ENCODE measurements at places on chromosomes 7 and 10.

GRCh38 chr10:92421550-92421949, 130.6 kb downstream of the MARCHF5 start:
- DNase-seq = no peak

DNA sequence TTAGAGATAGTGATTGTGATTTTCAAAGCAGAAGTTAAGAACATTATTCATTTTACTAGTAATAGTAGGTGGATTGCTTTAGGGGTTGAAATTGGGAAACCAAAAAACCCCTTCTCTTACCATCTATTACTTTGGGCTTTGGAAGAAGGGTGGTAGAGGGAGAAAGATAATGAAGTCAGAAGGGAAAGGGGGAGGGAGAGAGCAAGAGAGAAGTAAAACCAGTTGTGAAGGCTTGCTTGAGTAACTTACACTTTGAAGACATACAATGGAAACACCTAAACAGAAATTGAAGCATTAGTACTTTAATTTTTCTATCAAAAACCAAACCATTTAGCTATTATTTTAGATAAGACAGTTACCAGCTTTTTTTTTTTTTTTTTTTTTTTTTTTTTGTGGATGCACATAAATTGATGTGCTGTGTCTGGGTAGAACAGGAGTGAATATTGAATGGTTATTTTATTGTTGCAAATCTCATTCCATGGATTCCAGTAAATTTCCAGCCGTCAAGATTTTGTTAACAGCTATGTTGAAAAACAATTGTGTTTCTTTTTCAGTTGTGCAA, 5.5 kb downstream of the PRKAR2B start:
- DNase-seq = no peak

GRCh38 chr7:79332091-79332490, 121.4 kb downstream of the MAGI2 start:
- no peak for DNase-seq

DNA sequence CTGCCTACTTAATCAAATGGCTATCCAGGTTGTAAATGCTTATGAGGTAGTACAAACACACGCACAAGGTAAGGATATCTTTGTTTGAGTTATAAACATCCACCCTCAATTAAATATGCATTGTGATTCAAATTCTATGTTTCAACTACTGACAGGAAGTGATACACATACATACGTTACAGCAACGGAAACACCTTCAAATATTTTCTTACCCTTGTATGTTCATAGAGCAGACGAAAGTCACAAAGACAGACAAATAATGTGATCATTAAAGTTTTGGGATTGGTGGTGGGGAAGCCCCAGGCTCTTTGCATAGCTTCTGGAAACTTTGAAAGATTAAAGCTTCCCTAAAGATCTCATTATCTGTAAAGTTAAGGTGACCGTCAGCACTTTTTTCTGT, 521.0 kb downstream of the PARD3 start:
- DNase-seq = no peak

DNA sequence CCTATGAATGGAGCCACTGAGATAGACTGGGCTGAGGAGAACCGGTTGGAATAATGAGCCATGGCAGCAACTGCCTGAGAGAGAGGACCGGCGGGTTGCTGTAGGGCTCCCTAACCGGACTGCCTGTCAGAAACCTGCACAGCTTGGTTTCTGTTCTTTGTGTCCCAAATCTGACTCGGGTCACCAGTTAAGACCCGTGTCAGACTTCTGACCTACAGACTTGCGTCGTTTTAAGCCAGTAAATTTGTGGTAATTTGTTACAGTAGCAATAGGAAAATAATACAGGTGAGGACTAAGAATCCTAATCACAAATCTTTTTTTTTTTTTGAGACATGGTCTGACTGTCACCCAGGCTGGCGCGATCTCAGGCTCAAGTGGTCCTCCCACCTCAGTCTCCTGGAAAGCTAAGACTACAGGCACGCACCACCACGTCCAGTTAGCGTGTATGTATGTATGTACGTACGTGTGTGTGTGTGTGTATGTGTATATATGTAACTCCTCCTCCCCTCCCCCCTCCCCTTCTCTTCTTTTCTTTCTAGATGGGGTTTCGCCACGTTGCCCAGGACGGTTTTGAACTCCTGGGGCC, 672 bp upstream of the DDX56 start:
- DNase-seq = no peak

DNA sequence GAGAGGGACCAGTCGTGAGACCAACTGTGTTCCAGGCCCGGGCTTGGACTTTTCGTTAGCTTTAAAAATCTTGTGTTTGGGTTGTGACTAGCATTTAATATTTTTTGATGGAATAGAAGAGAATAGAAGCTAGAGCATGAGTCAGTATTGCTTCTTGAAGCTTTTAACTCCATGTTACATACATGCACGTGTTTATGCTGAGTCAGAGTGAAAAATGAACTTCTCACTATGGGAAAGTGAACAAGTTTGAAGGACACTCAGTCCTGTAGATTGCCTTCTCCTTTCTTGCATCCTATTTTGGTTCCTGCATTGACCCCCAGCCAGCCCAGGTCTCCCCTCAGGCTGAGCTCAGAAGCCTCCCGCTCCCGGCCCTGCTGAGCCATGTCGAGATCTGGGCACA, 31.8 kb downstream of the GHRHR start:
- no peak for DNase-seq
